NCI-H2029 (cell line): ENCODE measurements at places on chromosomes 2 and 18.

DNA sequence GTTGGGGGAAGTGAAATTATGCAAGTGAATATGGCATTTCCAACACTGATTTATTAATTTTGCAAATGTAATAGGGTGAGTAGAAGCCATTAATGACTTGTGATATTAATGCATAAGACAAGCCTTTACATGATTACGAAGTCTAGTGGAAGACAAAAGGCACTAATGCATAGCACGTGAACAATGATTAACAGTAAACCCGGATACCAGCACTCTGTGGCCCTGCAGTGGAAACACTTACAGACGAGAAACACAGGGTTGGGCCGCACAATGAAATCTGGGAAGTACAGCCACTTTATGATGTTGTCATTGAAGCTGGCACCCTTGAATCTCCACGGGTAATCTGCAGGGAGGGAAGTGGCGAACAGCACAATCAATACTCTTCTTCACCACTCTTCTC, 233.4 kb downstream of the NAPG start:
- no peak for DNase-seq

- no peak for DNase-seq
These were observed 49.2 kb upstream of the CCDC150 start for GRCh38 chr2:196590286-196590685.

GRCh38 chr2:133942398-133942797, 311.5 kb upstream of the MGAT5 start:
- DNase-seq: no peak

DNA sequence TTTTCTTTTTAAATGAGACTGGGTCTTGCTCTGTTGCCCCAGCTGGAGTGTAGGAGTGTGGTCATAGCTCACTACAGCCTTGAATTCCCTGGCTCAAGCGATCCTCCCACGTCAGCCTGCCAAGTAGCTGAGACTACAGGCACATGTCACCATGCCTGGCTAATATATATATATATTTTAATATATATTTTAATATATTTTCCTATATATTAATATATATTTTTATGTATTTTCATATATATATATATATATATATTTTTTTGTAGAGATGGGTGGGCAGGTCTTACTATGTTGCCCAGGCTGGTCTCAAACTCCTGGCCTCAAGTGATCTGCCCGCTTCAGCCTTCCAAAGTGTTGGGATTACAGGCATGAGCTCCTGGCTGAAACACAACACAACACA, 144.5 kb upstream of the GATA6 start:
- no peak for DNase-seq

DNA sequence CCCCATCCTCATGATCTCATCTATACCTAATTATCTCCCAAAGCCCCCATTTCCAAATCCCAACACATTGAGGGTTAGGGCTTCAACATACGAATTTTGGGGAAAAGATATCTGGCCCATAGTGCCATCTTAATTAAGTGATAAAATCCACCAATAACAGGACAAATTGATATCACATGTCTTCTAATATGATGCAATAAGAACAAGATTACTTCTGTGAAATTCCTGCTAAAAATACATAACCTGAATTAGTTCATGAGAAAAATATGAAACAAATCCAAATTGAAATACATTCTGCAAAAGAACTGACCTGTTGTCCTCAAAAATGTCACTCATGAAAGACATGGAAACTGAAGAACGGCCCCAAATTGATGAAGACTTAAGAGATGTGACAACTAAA, 28.8 kb downstream of the FOXI3 start:
- DNase-seq: no peak

DNA sequence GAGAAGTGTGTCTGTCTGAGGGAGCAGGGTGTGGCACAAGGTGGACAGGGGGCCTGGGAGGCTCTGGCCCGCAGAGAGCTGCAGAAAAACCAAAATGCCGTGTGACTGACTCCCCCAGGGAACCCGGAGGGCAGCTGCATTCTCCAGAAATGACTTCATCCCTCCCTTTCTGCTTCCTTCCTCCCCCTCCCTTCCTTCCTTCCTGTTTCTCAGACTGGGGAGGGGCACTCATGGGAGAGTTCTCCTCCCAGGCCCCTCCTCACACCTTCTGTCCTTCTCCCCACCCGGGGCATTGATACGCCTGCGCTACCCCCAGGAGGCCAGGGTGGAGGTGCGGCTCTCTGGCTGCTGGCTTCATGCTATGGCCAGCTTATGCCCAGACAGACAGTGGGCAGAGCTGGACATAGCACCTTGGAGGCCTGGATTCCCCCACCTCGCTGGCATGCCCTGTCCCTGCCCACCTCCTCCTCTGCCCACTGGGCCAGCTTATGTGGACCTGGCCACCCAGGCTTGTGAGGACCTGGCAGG, 8.2 kb upstream of the GPR17 start:
- DNase-seq: no peak

DNA sequence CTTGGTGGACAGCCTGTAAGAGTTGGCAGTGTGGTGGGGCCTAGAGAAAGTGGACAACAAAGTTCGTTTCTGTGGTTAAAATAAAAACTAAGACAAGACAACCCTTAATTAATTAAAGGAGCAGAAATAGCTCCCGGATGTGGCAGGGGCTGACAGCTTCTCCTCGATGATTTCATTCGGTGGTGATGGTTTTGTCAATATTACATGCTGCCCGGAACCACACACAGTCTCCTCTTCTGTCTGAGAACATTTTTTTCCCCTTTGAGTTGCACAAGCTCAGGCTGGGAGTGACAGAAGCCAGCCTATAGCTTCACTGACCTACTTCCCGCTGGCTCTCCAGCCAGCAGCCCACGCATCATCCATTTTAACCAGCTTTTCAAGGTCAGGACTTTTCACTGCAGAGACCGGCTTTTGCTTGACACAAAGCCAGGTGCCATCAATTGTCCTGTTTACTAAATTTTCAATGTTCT, 378.8 kb downstream of the SLC4A3 start:
- DNase-seq: no peak

DNA sequence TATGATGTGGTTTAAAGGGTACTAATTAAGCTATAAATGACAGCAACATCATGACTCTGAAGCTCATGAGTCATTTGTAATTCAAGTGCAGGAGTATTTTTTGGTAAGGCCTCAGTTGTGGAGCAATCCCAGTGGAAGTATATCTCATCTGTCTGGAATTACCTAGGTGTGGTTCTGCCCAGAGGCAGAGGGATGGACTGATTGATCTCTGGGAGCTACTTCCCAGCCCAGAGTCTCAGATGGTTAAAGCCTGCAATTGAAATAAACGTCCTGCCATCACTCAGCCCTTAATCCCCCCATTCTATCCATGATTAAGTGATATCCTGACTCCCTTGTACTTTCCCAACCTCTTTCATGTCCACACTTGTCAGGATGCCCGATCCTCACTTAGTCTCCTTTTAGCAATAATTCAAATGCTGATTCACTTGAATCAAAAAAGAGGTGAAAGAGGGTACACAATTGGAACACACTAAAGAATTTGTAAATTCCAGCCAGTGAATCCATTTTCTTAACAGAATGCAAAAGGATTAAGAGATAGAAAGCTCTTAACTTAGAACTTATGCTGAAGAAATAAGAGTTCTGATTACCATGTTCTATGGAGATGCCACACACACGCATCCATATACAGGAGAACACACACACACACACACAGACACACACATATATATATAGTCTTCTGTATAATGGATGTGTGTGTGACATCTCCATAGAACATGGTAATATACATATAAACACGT, 664.4 kb downstream of the NYAP2 start:
- DNase-seq: no peak

DNA sequence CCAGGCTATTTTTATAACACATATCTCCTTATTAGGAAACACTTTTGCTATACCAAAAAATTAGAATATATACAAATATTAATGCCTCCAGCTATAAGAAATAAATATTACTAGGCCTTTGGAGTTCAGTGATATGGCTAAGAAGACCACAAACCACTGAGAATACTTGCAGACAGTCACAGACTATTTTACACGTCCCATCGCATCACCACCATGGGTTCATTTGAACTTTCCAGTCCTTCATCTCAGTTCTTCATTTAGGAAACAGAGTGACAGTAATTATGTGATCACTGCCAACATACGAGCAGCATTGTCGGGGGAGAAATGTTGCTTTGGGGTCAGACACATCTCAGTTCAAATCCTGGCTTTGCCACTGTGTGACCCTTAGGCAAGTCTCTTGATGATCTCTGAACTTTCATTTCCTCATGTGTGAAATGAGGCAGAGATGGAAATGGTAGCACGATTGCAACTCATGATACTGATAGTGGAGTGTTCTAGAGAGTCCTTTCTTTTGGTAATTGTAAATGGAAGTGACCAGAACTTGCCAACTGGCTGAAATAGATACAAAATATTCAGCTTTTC, 138.9 kb upstream of the NRP2 start:
- DNase-seq: no peak

DNA sequence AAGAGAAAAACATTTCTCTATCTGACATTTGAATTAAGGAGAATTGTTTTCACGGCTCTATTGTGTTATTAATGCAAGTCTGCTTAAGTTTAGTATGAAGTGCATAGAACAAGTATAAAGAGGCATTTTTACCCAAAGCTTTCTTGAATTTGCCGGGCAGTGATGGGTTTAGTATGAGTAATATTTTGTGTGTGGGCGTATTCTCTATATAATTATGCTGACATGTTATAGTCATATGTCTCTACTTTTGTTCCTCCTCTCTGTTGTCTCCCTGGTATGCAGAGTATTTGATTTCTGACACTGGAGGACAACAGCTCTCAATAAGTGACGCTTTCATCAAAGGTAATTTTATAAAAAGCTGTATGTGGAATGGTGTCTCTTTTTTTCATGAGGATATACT, 45.9 kb downstream of the PIKFYVE start:
- no peak for DNase-seq

GRCh38 chr18:40935423-40935822, 1019.6 kb upstream of the PIK3C3 start:
- DNase-seq: no peak
